ENCODE measurements at places on chromosomes 1 and 21. TPM values are rescaled to one million over a fixed set of nuclear protein-coding genes. Genes with fewer than 3 reads are reported as not detected.

DNA sequence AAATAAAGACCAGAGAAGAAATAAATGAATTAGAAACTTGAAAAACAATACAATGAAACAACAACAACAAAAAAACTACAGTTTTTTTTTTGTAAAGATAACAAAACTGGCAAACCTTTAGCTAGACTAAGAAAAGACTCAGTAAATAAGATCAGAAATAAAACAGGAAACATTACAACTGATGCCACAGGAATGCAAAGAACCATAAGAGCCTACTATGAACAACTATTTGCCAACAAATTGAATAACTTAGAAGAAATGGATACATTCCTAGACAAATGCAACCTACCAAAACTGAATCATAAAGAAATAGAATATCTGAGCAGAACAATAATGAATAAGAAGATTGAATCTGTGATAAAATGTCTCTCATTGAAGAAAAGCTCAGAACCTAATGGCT, 742.0 kb downstream of the ADGRL2 start:
- DNase-seq, result no peak
- no peaks in the 10 kb centered on the region for H3K4me1 ChIP-seq
- H3K36me3 ChIP-seq, result no peaks in the 10 kb centered on the region

GRCh38 chr1:48947761-48948537, 171.3 kb upstream of the BEND5 start:
- H3K27me3 ChIP-seq, result no peaks in the 10 kb centered on the region
- H3K4me1 ChIP-seq, result no peaks in the 10 kb centered on the region
- H3K27ac ChIP-seq, result no peak overlapping the region
- H3K4me3 ChIP-seq, result no peak overlapping the region

DNA sequence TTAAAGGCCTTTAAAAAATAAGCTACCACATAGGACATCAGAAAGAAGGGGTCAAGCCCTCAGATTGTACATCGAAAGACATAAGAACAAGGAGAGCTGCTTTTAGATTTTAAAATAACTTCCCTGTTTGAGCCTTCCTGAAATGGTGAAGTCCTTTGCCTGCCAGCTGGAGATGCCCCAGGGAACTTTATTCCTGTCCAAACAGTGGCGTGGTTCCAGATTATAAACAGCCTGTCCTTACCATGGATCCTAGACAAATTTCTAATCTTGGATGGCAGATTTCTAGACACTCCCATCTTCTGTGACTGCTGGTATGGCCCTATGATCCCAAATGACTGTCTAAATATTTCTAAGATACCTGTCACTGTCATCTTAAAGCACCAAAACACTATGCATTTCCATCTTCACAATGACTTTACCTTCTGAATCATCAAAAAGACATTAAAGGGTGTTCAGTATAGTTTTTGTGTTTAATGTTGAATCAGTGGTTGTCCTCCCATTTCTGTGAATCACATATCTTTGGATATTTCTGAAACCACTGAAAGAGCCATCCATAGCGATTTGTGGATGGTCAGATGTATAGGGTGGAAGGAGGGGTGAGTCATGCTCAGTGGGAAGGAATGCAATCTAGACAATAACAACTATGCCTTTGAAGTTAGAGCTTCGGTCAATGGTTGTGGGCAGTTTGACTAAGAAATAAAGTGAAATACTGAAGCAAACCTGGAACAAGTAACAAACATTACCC, 23.2 kb downstream of the ILDR2 start:
- DNase-seq, result no peak
- peaks cover 6% of the 10 kb centered on the region for H3K4me1 ChIP-seq
- no peak overlapping the region for H3K27ac ChIP-seq
- H3K36me3 ChIP-seq, result no peaks in the 10 kb centered on the region
- H3K4me3 ChIP-seq, result no peak overlapping the region

- no peaks in the 10 kb centered on the region for H3K27me3 ChIP-seq
- no peak within 1 kb of the TSS for H3K27ac ChIP-seq
- H3K4me3 ChIP-seq, result no peak within 1 kb of the TSS
- no peak for DNase-seq
- H3K36me3 ChIP-seq, result no peaks in the 10 kb centered on the region
Measured at GRCh38 chr1:173050865-173051264, at the start of gene TNFSF18. TSS of gene TNFSF18 (minus strand) at chr1:173050941. CDS start at chr1:173050896, 45 bp downstream.

PAQR6 gene
- total RNA-seq, result 3.6 TPM

SNX27 gene
- total RNA-seq, result 13.2 TPM

IL6R gene
- total RNA-seq, result 35.0 TPM

Measured in CD4-positive, alpha-beta T cell (primary cell).